ENCODE measurements at places on chromosomes 5 and 9.

DNA sequence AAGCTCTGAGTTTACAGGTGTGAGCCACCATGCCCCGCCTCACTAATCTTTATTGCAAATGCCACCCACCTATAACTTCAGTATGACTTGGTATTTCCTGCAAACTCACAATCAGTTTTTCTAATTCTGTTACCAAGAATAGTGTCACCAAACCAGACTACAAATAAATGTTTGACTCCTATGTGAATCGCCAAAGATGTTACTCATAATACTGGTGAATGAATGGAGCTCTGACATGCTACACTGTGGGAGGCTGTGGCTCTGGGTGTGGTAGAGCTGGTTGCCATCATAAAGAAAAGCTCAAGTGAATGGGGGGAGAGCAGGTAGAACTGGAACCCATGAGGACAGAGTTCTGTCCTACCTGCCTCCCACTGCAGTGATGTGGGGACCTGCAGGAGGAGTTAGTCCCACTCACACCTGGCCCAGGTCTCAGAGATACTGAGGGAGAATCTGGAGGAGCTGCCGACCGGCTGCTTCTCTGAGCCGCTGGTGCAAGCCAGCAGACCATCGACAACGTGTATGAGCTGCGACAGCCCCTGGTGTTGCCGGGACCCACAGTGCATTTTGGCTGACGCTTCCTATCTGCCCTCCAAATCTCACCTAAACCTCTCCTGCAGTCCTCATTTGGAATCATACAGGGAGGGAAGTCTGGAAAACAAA lies 95.7 kb downstream of the ENTREP1 start:
- no peak for DNase-seq

DNA sequence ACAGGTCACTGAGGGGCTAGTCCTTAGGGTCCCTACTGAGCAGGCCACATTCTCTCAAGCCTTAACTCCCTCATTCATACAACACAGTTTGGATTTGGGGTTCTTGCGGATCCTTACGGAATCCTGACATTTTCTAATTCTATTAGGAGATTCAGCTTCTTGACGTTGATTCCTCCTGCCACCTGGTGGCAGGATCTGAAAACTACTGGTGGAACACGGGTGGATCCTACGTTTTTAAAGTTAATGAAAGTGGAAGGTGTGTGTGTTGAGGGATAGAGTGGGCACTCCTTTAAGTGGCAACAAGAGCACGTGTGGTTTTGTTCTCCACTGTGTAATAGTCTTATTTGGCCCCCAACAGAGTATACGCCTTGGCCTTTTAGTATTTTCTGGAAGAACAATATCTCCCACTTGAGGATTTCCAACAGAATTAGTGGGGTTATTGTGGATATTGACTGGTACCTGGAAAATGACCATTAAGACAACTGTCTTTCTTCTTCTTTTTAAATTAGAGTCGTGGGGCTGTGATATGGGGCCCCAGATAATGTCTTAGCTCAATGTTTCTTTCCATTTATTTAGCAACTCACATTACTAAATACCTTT lies 25.2 kb downstream of the SLC28A3 start:
- DNase-seq = peak; percentile 56

- no peak for DNase-seq
Observed at GRCh38 chr9:8809741-8810140, 1010.2 kb upstream of the DMAC1 start.

GRCh38 chr5:178576591-178577351 lies 13.4 kb downstream of the COL23A1 start:
- DNase-seq = no peak

GRCh38 chr5:157857816-157858526 lies 974 bp downstream of the CLINT1 start:
- no peak for DNase-seq

DNA sequence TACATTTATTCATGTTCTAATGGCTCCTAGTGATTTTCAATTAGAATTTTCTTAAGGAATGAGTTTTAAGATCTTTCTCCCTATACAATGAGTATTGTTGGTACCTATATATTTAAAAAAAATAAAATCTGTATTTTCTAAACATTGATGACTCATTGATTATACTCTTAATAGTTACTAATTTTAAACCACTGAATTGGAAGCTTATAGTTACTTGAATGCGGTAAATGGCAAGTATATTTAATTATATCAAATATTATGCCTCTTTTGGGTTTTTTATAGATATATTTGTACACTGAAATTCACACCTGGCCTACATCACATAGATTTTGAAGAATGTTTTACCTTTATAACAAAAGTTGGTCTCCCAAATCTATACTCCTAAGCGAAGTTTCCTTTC lies 38.9 kb upstream of the ALDH1A1 start:
- DNase-seq = no peak

DNA sequence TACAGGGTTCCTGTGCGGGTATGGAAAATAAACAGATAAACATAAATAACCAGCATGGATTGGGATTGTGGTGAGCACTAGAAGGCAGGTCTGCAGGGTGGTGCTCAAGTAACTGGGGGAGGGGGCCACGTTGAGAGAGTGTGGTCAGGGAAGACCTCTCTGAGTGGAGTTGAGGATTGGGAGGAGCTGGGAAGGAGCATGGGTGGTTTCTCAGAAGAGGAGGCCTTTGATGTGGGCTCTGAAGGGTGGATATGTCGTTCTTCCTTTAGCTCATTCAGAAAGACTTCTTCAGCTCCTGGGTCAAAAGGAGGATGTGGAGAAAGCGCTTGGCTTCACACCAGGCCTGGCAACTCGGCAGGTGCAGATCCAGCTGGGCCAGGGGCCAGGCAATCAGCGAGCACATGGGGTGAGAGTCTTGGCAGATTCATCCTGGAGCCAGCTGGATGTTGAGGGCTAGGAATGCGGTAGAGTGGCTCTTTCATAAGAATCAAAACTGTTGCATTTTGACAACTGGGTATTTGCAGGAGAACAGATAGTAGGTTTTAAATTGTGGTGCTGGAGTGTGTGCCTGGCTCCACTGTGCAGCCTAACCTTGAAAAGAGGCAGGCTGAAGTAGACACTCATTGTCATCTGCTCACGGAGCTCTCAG lies 71.7 kb downstream of the PCSK5 start:
- DNase-seq = peak; percentile 76
